ENCODE measurements at places on chromosomes 11 and 22.

GRCh38 chr22:29316141-29316828 is 788 bp upstream of the RASL10A start:
- no peak for DNase-seq

DNA sequence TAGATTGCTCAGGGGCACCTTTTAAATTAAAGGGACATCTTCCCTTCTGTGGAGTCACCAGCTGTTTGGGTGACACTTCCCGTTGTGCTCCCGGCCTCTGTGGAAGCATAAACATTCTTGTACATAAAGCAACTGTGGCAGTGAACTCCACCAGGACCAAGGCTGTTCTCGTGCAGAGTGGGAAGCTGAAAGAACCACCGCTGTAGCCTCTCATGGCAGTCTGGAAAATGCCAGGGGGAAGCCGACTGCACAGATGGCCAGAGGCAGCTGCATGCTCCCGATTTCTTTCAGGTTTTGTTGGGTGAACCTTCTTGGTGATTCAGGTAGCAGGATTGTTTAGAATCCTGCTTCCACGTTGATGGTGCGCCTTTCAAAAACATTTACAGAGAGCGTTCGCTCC is 10.3 kb downstream of the UBASH3B start:
- no peak for DNase-seq

DNA sequence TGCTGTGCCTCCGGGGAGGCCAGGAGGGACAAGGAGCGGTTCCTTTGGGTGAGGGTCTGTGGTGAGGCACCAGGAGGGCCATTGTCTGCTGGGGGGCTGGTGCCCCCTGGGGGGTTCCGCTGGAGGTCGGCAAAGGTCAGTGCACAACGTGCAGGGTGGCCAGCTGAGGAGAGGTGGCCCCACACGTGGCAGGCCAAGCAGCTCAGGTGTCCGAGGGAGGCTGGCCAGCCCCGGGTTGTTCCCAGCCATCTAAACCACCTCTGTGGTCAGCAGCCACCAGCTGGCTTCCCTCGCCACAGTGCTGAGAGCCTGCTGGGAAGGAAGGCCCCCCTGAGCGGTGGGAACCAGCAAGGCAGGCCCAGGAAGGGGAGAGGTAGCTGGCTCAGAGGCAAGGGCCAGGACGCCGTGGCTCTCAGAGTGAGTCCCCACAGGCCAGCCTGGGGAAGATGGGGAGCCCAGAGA is 4.2 kb downstream of the TSSC4 start:
- no peak for DNase-seq

DNA sequence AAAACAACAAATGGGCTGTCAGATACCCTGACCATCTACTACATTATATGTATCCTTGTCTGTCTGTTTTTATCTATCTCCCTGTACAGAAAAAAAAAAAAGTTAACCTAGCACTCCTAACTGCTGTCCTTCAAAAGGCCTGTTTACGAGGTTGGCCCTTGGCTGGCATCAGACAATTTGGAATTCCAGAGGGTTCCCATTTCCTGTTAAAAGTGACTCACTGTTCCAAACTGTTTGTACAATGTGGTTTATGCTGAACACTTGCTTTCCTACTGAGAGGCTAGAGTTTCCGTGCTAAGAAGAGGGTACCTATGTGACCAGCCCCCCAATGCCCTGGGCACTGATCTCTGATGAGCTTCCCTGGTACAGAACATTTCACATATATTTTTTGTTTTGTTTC is 65.9 kb upstream of the HMGXB4 start:
- DNase-seq = no peak
